ENCODE measurements at places on chromosomes 13 and 19. TPM values are rescaled to one million over a fixed set of nuclear protein-coding genes. Genes with fewer than 3 reads are reported as not detected.
A peak's percentile ranks its signal among the peaks of the same experiment; 100 is the strongest.

DACH1 gene
- total RNA-seq, result 10.0 TPM

TMPRSS9 gene
- total RNA-seq, result 1.5 TPM

ADGRE2 gene
- total RNA-seq, result 5.3 TPM

CEACAM3 gene
- 0.11 TPM for total RNA-seq

DNA sequence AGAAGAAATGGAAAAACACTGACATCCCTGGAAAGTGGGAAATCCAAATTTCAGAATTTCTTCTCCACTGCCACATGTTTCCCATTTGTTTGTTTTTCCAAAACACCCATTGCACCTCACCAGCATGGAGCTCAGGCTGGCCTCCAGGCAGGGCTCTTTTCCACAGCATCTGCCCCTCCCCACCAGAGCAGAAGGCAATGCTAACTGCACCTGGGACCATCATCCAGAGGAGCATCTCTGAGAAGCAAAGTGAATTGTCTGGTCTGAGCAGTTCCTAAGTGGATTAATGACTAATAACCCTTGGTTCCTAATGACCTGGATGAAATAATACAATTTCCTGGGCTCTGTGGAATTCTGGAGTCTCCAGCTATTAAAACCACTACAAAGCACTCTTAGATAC, 8.8 kb upstream of the CYSLTR2 start:
- H3K4me3 ChIP-seq, result no peak overlapping the region
- H3K27ac ChIP-seq, result no peak overlapping the region
- no peaks in the 10 kb centered on the region for H3K27me3 ChIP-seq
- peaks cover 3% of the 10 kb centered on the region for H3K4me1 ChIP-seq
- DNase-seq, result no peak

DNA sequence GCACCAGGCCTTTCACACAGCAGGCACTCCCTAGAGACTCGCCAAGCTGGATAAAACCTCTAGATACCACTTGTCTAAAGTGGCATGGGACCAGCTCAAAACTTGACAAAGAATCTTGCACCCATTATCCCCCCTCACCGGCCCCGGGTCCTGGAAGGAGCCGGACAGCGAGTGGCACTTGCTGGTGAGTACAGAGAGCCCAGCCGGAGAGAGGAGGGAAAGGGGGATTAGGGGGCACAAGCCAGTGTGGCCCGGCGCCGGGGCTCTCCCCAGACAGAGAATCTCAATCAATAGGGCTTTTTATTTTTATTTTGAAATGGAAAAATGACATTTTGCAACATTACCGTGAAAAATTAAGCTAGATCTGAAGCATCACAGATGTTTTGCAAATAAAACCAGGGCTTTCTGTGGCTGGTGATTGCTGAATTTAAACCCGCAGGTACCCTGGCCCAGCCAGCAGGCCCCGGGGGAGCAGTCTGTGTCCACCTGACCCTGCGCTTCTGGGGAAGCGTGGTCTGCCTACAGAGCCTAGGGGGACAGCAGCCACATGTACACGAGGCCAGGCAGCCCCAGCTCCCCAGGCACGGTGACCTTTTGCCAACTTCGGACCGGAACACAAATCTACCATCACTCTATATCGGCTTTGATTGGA, 10.0 kb upstream of the VSTM2B start:
- H3K27ac ChIP-seq, result no peak overlapping the region
- no peaks in the 10 kb centered on the region for H3K27me3 ChIP-seq
- H3K36me3 ChIP-seq, result no peaks in the 10 kb centered on the region
- no peak for DNase-seq
- H3K4me1 ChIP-seq, result no peaks in the 10 kb centered on the region

GRCh38 chr13:92745258-92745657, 481.3 kb upstream of the GPC6 start:
- H3K36me3 ChIP-seq, result no peaks in the 10 kb centered on the region
- H3K4me3 ChIP-seq, result no peak overlapping the region
- no peaks in the 10 kb centered on the region for H3K27me3 ChIP-seq

DNA sequence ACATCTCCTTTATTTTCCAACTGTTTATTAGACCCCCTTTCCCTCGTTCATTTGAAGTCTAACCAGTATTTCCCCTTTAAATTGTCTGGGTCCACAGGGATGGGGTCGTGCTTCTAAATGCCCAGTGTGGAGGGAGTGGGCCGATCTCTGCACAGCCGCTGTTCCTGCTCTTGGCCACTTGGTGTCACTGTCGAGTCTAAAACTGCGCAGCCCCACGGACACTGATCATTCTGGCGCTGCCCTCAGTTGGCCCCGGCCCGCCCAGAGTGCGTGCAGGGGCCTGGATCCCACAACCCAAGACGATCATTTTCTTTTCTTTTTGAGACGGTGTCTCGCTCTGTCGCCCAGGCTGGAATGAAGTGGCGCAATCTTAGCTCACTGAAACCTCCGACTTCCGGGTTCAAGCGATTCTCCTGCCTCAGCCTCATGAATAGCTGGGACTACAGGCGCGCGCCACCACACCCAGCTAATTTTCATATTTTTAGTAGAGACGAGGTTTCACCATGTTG, 12.0 kb downstream of the WDR88 start:
- no peaks in the 10 kb centered on the region for H3K36me3 ChIP-seq
- H3K4me1 ChIP-seq, result no peaks in the 10 kb centered on the region
- peak; percentile 40 for DNase-seq
- H3K27ac ChIP-seq, result no peak overlapping the region
- H3K4me3 ChIP-seq, result no peak overlapping the region

DNA sequence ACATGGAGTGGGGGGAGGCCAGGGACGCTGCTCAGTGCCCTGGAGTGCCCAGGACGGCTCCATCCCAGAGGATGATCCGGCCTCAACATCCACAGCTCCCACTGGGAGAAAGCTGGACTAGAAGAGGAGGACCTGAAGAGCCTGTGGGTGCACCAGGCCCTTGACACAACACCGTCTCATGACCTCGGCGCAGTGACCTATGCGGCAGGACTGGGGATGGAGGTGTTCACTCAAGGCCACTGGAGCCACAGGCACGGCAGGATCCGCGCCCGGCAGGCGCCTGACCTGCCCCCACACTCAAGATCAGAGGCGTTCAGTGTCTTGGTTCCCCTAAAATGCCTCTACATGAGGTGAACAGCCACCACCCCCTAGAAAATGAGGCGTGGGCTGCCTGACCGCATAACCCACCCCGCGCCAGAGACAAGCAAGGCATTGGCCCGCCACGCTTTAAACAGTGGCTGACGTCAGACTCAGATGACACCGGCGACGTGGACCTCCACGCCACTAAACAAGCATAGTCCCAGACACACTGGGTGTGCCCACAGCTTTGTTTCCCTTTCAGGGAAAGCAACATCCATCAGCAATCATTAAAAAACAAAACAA, 8.0 kb downstream of the SGTA start:
- H3K36me3 ChIP-seq, result no peaks in the 10 kb centered on the region
- peak overlapping the region; percentile 47 for H3K27ac ChIP-seq
- H3K4me3 ChIP-seq, result no peak overlapping the region
- no peak for DNase-seq
- H3K4me1 ChIP-seq, result peaks cover 40% of the 10 kb centered on the region
